ENCODE measurements at places on chromosomes 5 and 9.

GRCh38 chr9:13967438-13967837 is 346.5 kb downstream of the NFIB start:
- no peak for DNase-seq

- DNase-seq = no peak
These were observed 30.4 kb downstream of the PRDM6 start for GRCh38 chr5:123119334-123119986.

GRCh38 chr5:159414021-159414420 is 83.7 kb upstream of the IL12B start:
- DNase-seq = no peak

DNA sequence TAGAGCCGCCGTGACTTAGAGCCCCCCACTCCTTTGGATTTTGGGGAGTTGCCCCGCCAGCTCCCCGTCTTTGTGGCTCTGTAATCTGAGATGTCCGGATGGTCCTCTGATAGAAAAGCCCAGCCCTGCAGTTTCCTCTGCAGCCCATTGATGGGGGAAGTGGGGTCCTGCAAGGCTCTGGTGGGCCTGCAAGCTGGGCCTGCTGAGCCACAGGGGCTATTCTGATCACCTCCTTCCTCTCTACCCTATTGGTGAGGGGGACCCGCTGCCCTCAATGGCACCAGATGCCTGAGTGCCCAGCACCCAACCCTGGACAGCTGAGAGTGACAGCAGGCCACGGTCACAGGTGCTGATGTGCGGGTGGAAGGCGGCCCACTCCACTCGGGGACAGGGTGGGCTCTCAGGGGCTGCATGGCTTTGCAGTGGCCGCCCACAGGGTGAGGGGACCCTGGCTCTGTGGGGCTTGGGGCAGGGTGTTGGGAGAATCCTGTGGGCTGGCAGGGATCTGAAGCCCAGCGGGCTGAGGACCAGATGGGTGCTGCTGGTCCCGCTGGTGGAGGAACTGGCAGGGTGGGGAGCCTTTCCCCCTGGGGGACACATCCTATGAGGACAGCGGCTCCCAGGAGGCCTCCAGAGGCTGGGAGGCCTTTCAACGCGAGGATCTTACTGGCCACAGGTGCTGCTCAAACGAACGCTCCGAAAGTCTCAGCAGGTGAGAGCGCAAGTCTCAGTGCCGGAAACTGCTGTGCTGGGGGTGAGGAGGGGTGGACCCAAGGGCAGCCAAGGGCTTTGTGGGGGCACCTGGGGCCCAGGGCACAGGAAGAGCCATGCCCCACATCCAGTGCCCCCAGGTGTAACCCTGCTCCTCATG is 30.0 kb upstream of the LPCAT1 start:
- no peak for DNase-seq

DNA sequence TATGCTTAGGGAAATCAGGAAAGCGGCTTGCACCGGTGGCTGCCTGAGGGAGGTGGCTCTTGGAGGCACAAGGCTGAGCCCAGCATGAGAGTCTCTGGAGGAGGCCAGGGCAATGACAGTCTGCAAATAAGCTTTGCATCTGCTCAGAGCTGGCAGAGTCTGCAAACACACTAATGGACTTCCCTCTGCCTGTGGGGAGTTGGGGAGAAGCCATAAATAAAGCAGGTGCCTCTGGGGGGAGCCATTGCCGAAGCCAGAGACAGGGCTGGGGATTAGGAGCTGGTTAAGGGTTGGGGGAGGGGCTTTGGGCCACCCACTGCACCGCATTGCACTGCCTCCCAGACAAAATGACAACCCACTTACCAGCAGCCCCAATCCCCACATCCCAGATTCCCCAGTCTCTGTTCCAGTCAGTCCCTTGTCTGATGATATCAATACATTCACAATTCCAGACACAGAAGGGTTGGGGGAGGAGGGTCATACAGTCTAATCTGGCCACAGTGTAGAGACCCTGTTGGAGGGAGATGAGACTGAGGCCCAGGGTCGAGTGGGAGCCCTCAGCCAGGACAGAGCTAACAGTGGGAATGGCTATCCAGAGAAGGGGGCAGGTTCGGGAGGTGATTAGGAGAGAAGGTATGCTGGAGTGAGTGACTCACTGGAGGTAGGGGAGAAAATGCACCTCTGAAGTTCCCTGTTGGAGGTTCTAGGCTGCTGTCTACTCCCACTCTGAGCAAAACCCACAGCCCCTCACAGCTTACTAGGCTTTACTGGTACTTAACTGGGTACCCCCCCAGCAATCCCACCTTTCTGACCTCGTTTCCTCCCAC is 53.7 kb downstream of the PAX5 start:
- DNase-seq = no peak

DNA sequence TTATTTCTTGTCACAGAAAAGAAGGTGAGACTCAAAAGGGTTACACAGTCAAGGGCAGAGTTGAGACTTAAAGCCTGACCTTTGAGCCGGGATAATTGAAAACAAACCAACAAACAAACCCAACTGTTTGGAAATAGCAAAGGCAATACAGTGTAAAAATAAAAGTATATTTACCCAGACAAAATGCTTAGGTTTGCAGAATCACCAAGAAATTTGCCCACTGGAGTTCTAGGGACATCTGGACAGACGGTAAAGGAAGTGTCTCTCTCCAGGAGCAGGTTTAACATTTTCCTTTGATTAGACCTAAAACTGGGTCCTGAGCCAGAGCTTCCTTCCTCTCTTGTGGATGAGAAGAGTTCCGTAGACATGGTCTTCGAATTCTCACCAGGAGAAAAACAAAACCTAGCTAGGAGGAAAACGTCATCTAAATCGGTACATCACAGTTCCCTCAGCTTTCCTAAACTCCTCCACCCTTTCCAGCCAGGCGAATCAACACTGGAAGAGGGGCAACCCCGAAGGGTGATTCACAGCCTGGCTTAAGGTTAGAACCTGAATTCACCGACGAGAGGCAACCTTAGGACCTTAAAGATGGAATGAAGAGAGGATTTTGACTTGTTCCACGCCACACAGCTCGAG is 673 bp downstream of the CDC25C start:
- no peak for DNase-seq

DNA sequence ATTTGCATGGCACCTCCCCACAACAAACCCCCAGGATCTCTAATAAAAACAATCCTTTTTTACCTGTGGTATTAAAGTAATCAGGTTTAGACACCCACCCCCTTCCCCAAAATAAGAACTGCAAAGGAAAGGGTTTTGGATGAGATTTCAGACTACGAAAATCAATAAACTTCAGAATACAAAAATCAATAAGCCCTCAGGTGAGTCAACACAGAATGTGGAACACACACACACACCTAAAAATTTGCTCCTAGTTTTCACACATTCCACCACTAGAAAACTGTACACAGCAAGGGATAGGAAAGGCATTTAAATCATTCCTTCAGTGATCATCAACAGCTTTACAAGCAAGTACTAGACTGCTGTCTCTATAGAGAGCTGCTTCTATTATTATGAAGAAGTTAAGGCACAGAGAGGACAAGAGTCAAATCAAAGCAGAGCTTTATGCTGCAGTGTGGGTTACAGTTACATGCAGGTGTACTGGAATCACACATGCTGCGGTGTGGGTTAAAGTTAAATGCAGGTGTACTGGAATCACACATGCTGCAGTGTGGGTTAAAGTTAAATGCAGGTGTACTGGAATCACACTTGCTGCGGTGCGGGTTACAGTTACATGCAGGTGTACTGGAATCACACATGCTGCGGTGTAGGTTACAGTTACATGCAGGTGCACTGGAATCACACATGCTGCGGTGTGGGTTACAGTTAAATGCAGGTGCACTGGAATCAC is 36.3 kb downstream of the PFDN1 start:
- no peak for DNase-seq

- peak; percentile 12 for DNase-seq
These were observed 28.5 kb upstream of the PUM3 start for GRCh38 chr9:2872250-2872930.

GRCh38 chr9:123176949-123177348 is 91.4 kb downstream of the STRBP start:
- DNase-seq = no peak

GRCh38 chr9:137228506-137228967 is 1.2 kb downstream of the RNF224 start:
- DNase-seq = no peak
